ENCODE measurements at places on chromosomes 3 and 15.

GRCh38 chr15:59825901-59826300 is 136.8 kb upstream of the BNIP2 start:
- no peak for DNase-seq

DNA sequence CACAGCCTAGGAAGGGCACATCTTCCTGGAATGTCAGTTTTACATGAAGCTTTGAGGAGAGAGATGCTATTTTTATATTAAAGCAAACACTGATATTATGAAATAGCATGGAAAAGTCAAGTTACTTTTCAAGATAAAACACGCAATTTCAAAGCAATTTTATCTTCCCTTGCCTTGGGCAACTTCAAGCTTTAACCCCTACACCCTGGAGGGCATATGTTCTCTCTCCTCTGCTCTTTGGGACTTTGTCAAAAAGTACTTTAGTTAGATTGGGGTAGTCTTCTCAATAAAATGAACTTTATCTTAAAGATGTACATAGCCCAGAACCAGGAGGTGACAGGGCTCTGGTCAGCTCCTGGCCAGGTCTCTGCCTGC is 86.9 kb upstream of the PLXNA1 start:
- DNase-seq, result no peak

DNA sequence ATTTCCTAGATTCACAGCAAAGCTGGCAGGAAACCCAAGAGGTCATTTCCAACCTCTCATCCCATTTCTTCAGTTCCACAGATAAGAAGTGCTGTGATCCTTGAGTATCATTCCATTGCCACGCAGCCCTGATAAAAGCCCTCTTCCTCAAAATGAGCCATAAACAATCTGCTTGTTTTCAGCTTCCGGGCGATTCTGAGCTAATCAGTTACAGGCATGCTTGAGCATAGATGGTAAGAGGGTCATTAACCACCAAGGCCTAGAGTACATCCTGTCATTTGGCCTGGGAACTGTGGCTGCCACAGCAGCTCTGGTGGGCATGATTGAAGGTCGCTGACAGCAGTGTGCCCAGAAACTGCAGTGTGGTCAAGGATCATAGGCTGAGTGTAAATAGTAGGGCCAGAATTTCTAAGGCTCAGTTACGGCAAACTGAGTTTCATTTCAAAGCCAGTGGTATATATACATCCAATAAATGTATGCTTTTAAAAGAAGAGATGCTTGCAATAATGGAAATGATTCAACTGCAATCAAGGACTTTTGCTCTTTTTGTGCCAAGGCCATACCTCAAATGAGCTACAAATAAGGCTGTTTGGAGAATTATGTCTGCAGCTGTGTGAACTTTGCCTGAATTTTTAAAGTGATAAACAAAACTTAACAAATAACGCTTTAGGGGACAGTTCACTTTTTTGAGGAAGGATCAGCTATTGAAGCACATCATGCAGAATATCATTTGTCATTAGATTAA is 47.3 kb downstream of the P3H2 start:
- DNase-seq, result peak; percentile 83

DNA sequence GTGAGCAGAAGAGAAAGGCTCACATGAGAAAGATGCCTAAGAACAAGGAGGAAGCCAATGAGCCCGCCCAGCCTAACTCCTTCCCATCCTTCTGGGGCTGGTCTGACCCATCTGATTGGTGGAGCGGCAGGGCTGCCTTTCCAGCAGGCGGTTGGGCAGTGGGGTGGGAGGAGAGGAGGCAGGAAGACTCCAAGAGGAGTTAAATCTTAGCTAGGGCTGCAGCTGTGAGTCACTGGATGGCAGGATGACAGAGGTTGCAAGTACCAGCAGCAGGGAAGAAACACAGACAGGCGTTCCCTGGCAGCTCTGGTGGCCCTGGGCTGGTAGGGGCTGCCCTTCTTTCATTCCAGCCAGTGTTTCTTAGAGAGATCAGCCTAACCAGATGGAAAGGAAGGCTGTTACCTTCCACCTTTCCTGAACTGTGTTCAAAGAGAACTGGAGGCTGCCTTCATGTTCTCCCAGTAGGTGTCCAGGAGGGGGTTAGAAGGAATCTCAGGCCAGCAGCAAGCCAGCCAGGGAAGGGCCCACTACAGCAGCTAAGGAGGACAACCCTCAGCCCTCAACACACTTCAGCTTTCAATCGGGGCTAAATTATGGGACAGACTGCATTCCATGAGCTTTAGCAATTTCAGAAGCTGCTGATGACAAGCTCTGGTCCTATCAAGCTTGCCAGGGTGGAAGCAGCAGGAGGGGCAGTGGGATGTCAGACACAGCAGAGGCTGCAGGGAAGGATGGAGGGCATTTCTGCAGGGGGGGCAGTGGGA is 50.3 kb downstream of the CHSY1 start:
- DNase-seq, result peak; percentile 74

DNA sequence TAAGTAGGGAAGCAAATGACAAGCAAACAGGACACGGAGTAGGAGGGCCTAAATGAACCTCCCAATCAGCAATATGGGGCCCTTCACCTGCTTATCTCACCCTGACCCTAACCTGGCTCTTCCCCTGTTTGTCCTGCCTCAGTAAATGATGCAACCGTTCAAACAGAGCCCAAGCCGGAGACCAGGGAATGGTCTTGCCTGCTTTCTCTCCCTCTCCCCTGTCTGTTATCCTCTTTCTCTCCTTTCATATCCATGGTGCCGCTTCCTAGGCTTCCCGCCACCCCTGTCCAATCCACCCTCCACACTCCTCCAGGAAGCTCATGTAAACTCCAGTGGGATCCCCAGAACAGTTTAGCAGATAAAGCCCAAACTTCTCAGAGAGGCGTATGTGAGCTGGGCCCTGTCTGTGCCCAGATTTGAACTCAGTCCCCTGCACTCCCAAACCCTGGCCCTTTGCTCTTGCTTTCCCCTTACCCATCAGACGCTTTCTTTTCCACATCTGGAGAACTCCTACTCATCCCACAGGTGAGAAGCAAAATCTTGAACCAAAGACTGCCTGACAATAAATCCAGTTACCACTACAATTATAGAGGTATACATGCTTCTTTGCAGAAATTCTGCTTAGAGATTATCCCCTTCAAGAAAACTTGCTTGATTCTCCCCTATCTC is 45.7 kb upstream of the STT3B start:
- DNase-seq, result no peak

DNA sequence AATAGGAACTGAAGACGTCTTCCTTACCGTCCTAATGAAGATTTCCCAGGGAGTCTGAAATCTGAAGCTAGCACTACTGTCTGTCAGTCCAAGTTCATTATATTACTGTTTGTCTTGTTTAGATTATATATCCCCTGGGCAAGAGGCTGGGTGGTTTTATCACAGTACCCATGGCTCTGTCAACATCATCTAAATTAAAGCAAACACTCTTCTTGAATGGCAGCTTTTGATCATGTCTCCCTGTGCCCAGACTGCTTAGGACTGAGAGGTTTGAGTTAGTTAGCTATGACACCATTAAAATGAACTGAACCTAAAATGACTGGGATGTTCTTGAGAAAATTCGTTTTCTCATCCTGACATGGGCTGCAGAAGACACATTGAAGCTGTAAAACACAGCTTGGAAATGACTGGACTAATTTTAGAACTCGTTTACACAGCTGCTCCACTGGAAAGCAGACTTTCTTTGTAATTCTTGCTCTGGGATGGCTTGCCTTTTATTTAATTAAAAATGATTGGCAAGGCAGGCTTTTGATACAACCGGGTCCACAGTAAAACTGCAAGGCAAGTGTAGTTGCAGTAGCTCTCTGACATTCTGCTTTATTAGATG is 243.5 kb downstream of the MFSD1 start:
- DNase-seq, result no peak

- DNase-seq, result no peak
These were observed 727 bp downstream of the NSMCE3 start for GRCh38 chr15:29268706-29269484.

DNA sequence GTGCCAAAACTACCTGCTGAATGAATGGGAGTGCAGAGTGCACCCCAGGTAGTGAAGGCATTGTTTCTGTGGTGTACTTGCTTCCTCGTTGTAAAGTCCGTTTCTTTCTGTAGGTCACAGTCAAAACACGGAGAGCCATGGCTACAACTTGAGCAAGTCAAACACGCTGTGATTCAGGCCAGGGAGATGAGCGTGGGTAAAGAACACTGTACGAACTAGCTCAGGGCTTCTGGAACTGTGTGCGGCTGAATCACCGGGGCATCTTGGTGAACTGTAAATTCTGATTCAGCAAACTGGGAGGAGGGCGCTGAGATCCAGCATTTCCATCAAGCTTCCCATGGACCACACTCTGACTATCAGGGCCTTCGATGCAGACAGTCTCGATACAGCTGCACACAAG is 5.0 kb upstream of the TNK2 start:
- no peak for DNase-seq

GRCh38 chr3:88433568-88433967 is 283.8 kb downstream of the C3orf38 start:
- DNase-seq, result no peak

- no peak for DNase-seq
These were observed 110.8 kb upstream of the ATP11B start for GRCh38 chr3:182682263-182683241.

DNA sequence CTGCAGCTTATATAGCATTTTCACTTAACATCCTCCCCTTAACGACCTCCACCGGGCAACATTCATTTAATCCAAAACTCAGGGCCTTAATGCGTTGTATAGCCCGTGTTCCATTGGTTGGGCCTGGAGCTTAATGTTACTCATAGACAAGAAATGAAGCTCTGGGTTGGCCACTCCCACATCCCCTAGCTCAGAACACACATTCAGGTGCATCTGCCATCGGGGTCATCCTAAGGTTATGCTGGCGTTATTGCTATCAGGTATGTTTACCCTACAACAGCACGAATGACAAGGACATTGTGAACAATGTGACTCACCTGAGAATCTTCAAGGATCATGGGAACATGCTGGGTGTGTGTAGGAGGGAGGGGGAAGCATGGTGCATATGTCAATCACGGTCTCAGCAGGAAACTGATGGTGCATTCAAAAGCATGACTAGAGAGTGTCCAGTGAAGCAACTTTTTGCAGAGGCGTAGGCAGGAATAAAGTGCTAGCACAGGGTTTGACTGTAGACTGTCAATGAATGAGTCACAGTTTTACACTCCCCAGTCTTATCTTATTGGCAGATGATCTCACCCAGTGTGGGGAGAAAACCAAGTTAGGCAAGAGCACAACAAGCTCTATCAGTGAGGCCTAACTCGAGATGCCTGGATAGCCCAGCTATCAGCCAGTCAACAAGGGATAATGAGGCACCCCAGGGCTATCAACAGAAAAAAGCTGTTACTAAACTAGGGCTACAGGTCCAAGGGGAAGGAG is 402.1 kb upstream of the MCTP2 start:
- no peak for DNase-seq
